NB4 (cell line): ENCODE measurements at places on chromosomes 16 and 17.

DNA sequence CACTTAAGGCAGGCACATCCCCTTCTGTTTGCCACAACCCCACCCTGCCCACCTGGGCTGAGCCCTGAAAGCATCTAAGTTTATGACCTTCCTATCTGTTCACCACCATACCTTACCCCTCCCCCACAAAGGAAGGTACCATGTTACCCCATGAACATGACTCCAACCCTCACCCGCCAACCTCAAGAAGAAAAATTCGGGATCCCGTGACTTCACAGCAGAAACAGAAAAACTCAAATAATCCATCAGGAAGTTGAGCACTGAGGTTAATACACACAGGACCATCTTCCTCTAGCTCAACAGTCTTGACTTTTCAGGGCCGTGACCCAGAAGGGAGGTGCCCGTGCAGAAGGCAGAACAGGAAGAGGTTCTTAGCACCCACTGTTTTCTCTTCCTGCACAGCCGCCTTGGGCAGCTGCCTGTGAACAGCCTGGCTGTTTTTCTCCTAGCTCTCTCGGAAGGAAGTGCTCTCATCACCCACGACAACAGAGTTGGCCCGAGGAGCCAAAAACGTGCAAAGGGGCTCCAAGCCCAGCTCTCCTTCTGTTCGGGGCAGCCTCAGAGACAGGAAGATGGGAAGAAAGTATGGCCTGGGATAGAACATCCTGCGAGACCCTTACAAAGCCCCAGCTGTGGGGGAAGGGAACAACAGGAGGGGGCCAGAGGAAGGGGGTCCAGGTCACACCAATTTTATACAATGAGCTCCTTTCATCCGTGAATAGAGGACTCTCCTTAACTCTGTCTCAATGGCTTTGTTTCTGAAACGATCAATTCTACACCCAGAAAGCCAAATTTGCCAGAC, 101.1 kb downstream of the XYLT1 start:
- peak; percentile 93 for DNase-seq

DNA sequence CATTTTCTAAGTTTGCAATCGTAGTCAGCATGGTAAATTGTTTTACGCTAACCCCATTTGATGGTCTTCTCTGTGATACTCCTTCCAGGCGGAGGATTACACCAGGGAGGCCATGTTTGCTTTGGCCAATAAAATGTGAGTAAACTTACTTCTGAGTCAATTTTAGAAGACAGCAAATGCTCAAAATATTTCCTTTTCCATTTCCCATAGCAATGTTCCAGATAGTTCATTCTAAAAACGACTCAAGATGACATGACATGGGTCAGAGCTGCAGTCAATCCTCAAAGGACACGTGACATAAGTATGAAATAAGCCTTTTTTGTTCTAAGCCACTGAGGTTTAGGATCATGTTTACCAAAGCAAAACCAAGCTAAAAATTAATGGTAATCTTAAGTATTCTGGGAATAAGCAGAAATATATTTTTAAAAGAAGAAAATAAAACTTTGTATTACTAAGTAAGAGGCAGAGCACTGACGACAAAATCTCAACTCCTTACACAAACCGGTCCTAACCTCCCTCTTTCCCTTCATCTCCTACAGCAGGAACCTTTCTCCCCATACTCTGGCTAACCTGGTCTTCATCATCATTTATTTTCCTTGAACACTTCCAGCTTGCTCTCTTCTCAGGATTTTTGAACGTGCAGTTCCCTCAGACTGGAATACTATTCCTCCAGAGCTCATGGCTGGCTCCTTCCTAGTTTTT, 266.2 kb downstream of the CEP112 start:
- no peak for DNase-seq

GRCh38 chr16:85652431-85653221, 36.1 kb downstream of the GINS2 start:
- peak; percentile 32 for DNase-seq

DNA sequence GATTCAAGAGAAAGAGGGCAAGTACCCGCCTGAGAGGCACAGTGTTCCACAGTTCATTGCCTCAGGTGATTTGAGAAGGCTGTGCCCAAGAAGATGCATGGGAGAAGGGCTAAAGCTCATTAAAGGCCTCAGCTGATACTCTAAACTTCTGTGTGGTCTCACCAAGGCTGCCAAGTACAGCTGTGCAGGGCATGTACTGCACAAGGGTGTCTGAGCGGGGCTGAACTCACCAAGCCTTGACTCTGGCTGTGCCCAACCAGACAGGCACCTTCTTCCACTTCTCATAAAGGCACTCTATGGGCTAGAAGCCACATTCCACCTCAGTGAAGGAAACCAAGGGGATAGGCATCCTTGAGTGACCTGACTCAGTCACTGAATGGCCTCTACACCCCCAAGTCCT, 12.7 kb downstream of the LRRC75A start:
- DNase-seq, result no peak

DNA sequence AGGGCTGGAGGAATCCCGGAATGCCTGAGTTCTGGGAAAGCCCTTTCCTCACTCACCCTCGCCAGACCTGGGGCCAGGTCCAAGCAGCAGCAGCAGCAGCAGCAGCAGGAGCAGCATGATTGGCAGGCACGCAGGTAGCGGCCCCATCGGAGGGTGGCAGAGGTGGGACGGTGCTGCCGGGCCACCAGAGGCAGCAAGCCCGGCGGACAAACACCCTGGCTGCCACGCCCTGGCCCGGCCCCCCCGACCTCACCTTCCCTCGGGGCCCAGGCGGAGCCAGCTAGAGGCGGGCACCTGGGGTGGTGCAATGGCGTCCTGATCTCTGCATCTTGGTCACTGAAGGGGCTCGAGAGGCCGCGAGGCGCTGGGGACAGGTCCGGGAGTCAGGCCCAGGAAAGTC, 122.4 kb downstream of the LAT start:
- no peak for DNase-seq

DNA sequence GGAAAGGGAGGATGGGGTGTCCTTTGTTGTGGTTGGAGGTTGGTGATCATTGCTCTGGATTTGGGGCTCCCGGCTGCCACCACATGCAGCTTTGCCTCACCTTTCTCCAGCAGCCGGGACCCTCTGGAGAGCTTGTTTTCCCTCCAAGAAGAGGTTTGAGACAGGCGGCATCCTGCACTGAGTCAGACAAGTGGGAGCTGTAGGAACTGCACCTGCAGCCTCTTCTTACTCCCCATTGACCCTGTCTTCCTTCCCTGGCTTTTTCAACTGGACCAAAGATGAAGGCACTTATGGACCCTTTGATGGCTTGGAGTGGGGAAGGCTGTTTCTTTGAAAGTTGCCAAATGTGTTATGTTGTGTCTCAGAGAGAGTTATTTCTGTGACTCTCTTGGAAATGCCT, 16.6 kb downstream of the KCTD2 start:
- DNase-seq, result no peak

GRCh38 chr17:11302401-11303186, 61.6 kb downstream of the SHISA6 start:
- no peak for DNase-seq

GRCh38 chr17:10316801-10317542, 55.8 kb downstream of the MYH13 start:
- DNase-seq, result peak; percentile 68

DNA sequence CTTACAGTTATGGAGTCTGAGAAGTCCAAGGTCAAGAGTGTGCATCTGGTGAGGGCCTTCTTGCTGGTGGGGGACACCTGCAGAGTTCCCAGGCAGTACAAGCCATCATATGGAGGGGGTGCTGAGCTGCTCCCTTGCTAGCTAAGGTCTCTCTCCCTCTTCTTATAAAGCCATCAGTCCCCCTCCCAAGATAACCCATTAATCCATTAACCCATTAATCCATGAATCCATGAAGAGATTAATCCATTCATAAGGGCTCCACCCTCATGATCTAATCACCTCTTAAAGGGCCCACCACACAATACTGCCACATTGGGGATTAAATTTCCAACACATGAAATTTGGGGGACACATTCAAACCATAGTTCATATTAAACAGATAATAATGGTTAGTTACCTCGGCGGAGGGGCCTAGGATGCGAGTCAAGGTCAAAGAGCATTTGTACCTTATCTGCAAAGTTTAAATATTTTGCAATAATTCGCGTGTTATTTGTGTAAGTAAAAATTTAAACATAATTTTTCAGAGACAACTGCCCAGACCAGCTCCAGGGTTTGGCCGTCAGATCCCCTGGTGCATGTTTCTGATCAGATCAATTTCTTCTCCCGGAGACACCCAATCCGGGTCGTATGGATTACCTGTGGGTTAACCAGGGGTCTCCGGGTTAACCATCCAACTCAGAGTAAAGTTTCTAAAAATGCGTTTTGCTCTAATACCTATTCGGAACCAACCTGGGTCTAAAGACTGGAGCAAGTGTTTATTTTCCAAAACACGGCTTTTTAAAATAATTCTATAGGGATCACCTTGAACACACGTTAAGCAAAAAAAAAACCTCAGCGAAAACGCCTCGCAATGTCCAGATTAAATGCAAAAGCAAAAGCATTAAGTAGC, 740 bp upstream of the POLR3E start:
- peak; percentile 23 for DNase-seq

DNA sequence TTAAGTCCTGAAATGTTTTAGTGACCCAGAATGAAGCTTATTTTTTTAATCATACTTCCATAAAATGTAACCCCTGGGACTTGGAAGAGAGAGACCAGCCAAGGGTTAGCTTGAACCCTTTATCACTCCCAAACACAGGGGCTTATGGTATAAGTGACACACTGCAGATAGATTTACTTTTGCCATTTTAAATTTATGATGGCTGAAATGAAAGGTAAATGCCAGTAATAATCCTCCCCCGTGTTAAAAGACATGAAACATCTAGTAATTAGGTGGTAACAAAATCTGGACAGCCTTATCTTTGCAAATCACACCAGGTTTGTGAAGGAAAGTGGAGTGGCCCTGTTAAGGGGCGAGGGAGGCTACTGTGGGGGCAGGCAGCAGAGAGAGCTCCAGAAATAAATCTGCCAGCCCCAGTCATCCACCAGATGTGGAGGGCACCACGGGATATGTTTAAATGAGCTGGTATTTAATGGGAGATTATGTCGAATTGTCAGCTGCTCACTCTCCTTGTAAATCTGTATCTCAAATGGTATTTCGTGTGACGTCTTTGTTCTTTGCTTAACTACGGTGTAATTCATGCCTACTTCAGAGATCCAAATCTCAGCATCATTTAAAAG, 326.5 kb downstream of the WWOX start:
- DNase-seq, result no peak

DNA sequence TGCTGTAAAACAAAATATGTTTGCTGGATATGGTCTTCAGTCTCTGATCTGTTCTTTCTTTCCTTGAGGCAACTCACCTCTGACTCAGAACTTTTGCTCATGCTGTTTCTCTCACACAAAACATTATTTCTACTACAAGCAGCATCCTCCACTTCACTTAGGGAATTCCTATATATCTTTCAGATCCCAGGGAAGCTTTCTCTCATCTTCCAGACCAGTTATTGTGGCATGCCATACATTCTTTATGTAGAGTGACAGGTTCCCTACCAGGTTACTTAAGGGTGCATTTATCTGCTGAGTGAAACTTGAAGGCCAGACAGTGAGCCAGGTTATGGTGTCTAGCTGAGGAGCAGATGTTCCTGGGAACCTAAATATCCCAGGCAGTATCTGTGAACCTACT, 1226.0 kb downstream of the CDH8 start:
- DNase-seq, result no peak

DNA sequence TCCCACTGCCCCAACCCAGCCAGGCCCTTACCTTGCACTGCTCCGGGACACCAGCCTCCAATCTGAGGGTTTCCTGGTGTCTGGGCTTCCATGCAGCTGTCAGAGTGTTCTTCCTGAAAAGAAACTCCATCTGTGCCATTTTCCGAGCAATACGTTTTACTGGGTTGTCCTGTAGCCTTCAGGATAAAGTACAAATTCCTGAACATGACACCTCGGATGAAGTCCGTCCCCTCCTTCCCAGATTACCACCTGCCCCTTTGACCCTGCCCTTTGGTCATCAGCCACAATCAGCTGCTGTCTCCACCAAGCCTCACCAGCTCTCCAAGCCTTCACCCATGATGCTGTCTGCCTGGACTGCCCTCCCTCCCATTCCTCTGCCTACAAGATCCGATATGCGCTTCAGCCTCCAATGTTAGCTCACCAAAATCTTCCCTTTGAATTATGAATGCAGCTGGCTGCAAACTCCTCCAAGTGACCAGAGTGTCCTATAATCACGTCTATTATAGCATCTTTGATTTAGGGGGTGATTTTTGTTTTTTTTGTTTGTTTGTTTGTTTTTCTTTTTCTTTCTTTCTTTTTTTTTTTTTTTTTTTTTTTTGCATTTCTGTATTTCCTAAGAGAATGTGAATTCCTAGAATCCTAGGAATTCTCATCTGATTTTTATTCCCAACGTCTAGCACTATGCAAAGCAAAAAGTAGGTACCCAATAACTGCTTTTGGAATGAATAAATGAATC, 60.6 kb upstream of the KIFC3 start:
- DNase-seq, result no peak

GRCh38 chr16:50315346-50315997, 49.1 kb downstream of the ADCY7 start:
- DNase-seq, result no peak

- DNase-seq, result peak; percentile 70
Measured at GRCh38 chr16:49857423-49858181, 1.7 kb upstream of the ZNF423 start.

DNA sequence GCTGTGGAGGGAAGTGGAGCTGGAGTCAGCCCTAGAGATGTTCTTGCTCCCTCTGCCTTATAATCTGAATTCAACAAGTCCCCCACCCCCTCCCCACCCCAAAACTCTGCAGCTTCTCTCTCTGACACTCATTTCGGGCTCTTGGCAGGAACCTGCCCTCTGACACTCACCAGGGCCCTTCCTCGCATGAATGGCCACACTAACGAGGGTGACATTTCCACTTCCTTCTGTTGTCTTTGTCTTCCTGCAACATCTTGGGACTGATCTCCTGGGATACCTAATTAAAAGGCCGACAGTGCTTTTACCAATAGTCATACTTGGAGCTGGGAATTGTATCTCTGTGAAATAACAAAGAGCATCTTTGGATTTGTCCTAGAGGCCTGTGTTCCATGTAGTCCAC, 106.9 kb upstream of the PIRT start:
- no peak for DNase-seq
